ENCODE measurements at places on chromosomes 2 and 18.

GRCh38 chr2:239918749-239919148, 106.4 kb downstream of the NDUFA10 start:
- no peak for DNase-seq

DNA sequence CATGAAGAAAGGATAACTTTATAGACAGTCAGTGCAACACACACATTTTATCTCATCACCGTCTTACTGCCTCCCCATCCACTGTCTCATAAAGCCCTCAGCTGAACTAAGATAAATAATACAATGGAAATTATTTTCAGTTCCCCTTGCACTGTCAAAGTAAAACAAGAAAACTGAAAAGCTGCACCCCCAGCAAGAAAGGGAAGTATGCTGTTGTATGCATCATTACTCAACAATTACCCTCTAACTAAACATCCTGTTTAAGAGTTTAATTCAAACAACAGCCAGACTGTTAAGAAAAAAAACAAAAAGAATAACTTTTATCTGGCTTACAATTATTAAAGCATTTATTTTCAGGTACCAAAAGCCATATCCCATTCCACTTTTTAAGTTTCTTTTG, 25.0 kb downstream of the MPPE1 start:
- DNase-seq, result no peak

GRCh38 chr2:7665880-7666279, 748.7 kb downstream of the RNF144A start:
- no peak for DNase-seq

GRCh38 chr2:15365411-15365810, 195.7 kb downstream of the NBAS start:
- no peak for DNase-seq

- peak; percentile 25 for DNase-seq
These were observed 279.2 kb upstream of the DCC start for GRCh38 chr18:52060607-52061304.

- no peak for DNase-seq
These were observed 64.3 kb downstream of the PRKCE start for GRCh38 chr2:45715601-45716379.

DNA sequence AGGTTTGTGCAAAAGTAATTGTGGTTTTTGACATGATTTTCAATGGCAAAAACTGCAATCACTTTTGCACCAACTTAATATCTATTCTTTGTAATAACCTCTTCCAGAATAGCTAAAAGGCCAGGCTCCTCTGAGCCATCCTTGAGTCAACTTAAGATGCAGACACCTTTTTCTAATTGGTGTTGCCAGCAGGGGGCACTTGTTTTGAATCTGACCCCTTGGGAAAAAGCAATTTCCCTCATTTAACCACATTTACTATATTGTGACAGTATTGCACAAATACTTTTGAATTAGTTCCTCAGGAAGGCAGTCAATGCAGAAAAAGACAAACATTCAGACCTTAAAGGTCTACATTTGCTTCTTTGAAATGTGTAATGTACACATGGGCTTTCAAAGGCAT, 78.6 kb upstream of the GALNT5 start:
- DNase-seq, result peak; percentile 22

GRCh38 chr18:45837283-45838070, 12.0 kb downstream of the SIGLEC15 start:
- DNase-seq, result peak; percentile 67

DNA sequence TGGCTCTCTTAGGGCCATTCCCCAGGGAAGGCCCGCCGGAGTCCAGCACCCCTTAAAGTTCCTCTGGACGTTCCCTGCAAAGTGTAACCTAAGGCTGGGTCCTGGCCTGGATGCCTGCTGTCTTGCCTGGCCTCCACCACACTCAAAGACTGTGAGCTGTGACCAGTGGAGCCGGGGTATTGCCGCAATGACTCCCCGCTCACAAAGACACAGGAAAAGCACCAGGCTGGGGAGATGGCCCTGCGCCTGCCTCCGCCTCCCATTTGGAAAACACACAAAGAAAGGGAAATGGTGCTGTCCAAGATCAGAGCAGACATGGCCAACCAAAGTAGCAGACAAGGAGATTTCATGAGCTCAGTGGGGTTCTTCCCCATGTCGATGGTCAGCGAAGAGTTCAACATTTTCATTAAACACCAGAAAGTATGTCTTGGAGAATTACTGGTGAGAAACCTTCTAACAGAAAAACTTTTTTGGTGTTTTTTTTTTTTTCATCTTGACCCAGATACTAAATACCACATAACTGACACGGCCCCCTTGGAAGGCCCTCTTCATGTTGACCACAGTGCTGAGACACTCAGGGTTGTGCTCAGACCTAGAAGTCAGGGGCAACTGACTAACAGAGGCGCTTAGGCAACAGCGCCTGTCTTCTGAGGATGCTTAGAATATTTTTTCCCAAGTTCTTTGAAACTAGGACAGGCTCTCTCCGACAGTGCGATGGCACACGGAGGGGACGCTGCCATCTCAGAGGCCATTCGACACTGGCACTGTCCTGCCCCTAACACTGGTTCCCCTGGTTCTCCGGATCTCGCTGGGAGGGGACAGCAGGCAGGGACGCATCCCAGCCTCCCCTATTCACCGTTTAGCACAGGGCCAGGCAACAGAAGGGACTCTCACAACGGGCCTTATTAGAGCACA, 226.4 kb upstream of the ID2 start:
- DNase-seq, result no peak

DNA sequence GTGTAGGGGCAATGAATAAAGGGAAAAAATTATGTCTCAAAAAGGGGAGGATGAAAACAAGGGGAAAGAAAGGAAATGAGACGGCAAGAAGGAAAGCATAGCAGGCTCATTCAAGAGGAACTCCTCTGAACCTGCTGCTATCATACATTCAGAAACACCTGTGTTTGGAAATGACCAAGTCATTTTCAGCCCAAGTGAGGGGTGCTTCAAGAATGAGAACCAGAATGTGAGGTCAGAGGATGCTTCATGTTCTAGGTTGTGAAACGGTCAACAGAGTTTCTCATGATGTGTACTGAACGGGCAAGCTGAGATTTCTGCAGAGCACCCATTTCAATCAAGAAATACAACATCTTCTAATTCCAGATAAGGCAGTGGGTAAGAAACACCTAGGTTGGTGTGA, 1367.2 kb upstream of the CELF4 start:
- no peak for DNase-seq

DNA sequence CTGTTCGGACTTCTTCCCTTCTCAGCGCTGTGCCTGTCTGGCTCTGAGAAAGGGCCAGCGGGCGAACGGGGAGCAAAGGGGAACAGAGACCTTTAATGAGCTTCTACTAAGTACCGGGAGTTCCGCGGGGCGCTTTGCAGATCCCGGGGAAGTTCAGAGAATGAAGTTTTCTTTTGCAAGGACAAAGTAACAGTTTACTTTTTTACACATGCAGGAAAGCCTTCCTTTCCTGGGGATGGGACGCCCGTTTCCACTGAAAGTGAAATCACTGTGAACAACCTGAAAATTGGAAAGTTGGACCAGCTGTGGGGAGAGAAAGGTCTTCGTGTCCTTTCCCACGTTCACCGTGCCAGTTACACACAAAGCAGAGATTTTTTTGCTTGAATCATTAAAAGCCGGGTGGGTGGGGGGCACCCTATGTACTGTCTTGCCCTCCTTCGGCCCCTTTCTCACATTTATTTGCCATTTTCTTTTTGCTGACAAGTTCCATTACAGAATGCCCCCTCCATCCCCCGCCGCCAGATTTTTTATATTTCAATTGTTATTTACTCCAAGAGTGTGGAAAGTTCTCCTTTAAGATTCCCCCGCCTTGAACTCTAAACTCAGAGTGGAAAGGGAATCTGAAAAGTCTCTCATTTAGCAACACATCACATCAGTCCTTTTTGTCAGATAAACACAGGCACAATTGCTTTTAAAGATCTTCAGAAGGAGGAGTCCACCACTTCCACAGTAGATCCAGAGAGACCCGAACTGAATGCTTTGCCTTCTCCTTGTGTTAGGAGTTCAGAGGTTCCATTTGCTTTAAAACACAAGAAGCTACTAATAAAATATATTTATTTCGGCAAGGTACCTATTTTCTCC, 1.1 kb upstream of the FN1 start:
- no peak for DNase-seq

DNA sequence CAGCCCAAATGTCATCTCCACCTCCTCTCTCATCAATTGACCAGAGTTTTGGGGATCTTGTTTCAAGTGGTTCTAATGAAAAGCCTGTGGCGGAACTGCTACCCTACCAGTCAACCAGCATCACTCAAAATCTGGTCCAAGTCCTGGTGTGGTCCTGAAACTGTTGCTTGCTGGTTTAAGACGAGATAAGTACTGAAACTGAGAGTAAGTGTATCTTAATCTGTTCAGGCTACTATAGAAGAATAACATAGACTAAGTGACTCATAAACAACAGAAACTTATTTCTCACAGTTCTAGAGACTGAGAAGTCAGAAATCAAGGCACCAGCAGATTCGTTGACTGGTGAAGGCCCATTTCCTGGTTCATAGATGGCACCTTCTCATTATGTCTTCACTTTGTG, 879 bp upstream of the GALNT5 start:
- DNase-seq, result no peak

DNA sequence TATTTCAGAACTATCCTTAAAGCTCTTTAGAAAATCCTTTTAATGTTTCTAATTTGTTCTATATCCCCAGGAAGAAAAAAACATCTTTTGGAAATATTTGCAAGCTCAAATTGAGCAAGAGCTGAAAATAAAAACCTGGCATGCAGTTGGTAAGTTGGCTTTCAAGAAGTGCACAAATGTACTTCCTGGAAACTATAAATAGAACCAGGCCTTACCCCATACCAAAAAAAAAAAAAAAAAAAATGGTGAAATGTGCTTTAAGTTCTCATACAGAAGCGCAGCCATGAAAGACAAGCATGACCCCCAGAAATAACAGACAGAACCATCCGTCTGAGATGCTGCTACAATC, 178.5 kb downstream of the HDAC4 start:
- no peak for DNase-seq

DNA sequence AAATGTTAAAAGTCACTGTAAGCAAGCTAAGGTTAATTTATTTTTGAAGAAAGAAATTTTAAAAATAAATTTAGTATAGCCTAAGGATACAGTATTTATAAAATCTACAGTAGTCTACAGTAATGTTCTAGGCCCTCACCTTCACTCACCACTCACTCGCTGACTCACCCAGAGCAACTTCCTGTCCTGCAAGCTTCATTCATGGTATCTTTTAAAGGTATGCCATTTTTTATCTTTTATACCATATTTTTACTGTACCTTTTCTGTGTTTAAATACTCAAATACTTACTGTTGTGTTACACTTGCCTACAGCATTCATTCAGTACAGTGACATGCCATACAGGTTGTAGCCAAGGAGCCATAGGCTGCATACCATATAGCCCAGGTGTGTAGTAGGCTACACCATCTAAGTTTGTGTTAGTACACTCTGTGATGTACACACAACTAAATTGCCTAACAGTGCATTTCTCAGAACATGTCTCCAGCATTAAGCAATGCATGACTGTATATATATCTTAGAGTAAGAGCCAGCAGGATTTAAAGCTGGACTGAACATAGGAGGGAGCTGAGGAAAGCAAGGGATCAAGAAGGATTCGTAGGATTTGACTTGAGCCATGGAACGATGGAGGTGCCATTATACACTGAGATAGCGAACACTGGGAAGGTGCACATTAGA, 83.1 kb upstream of the KLF7 start:
- DNase-seq, result no peak

- DNase-seq, result no peak
These were observed 11.9 kb upstream of the RPL37A start for GRCh38 chr2:216486708-216487107.

GRCh38 chr18:13629841-13630715, 96.3 kb downstream of the FAM210A start:
- DNase-seq, result peak; percentile 85

GRCh38 chr2:18119883-18120282, 241.4 kb downstream of the KCNS3 start:
- DNase-seq, result no peak

DNA sequence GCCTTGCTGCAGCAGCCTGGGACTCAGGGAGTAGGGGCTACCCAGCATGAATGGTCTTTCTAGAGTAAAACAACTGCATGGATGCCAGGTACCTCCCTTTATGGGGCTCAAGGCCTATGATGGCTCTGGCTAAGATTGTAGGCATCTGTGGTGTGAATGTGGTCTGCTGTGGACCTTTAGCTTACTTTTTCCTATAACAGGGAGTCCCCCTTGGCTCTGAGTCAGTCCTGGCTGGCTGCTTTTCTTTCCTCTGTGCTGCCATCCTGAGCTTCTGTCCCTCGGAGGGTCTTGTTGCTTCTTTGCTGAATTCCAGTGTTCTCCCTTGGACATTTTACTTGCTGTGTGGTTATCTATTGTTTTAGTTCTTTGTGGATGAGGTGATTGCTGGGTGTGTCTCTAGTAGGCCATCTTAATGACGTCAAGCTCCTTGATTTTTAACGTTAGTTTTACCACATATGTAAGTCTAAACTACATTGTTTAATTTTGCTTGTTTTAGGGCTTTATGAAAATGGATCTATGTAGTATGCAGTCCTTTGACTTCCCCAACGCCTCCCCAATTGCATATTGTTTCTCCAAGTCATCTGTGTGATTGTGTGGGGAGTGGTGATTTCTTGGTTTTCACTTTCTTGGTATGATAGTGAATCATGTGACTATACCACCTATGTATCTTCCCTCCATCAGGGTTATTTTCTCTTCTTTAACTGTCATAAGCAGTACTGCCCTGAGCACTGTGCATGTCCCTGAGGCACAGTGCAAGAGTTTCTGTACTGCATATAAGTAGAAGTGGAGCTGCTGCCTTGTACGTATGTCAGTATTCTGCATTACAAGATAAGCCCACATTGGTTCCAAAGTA, 92.4 kb downstream of the NCK2 start:
- no peak for DNase-seq

DNA sequence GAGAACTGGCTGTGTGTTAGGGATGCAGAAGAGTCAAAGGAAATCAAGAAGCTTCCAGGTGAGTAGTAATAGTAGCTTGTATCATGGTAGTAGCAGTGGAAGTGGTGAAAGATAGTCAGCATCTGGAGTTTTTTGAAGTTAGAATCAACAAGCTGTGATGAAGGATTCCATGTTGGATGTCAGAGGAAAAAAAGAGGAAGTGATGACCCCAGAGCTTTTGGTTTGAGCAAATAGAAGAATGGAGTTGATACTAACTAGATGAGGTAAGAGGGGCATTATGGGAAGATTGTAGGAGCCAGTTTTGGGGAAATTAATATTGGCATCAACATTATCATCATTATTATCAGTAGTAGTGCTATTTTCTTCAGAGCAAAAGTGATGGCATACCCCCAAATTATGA, 542.2 kb downstream of the XIRP2 start:
- DNase-seq, result no peak

DNA sequence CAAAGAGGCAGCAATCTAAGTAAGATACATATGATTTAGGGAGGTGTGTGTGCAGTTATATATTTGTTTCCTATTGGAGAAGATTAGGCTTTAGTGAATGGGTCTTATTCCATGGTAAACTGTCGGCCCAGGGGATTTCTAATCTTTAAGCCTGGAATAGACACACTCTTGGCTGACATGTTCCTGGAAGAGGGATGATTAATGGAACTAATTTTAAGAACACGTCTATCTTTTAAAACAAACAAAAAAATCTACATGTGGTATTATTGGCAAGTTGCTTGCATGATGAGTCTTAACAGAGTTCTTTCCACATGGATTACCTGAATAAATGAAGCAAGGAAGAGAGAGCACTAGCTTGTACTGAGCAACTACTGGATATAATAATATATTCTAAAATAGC, 114.2 kb upstream of the NT5C1B start:
- DNase-seq, result no peak
